ENCODE measurements at places on chromosomes 3 and 15.
A peak's percentile ranks its signal among the peaks of the same experiment; 100 is the strongest.

- no peak for DNase-seq
These were observed 58.5 kb downstream of the RPL22L1 start for GRCh38 chr3:170811515-170811914.

DNA sequence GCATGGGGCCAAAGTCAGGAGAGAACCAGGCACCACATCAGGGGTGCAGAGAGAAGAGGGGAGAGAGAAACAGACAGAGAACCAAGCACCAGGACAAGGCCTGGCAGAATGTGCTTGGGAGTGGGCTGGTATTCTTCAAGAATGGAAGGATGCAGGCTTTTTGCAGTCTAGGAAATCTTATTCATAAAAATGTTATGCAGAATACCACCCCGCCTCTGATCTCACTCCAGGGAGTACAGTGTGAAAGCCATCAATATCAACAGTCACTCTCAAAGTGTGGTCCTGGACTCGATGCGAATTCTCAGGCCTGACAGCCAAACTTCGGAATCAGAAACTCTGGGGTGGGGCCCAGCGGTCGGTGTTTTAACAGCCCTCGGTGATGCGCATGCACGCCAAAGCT, 16.9 kb downstream of the NTRK3 start:
- DNase-seq: no peak

- DNase-seq: no peak
These were observed 162.4 kb upstream of the GALNT15 start for GRCh38 chr3:16012086-16012485.

DNA sequence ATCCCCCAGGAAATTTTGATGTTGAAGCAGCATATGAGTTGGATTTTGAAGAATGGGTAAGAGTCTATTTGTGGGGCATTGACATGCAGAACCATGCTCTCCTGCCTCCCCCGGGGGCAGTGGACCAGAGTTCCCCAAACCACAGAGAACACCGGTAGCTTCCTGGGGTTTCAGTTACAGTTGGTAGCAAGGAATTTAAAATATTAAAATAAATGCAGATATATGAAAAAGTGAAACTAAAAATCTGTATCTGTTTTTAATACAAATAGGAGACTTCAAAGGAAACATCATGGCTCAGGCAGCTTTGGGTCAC, 37.4 kb downstream of the SLC9A9 start:
- DNase-seq: no peak

GRCh38 chr15:38699633-38700230, 135.1 kb upstream of the RASGRP1 start:
- peak; percentile 77 for DNase-seq

DNA sequence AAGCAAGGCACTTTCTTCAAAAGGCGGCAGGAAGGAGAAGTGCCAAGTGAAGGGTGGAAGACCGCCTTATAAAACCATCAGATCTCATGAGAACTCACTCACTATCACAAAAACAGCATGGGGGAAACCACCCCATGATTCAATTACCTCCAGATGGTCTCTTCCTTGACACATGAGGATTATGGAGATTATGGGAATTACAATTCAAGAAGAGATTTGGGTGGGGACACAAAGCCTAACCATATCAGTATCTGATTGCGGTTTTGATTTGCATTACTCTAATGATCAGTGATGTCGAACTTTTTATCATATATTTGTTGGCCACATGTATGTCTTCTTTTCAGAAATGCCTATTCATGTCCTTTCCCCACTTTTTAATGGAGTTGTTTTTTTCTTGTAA, 549.3 kb upstream of the IL12A start:
- no peak for DNase-seq

DNA sequence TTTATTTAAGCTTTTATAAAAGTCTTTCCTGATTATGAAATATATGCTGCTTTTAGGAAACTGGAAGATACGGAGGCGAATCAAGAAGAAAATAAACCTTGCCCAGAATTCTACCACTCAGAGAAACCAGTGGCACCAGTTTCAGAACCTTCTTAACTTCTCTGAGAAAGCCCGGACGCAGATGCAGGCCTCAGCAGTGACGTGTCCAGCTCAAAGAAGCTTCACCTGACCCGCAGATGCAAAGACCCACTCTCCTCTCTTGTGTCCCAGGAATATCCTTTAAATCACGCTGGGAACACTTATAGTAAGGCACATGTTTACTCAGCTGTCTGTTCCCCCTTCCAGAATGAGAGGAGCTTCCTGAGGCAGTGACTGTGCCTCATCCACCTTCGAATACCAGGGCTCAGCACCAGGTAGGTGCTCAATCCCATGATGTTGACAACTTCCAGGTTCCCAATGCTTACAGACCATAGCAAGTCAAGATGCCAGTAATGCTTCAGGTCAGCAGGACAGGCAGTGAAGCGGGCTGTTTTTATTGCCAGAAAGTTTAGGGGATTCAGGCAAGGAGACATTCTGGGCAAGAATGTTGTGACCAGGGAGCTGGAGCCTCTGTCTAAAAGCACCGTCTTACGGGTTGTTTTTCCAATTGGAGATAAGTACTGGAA, 39.9 kb upstream of the LDHAL6B start:
- DNase-seq: no peak

GRCh38 chr3:142165194-142165593, 15.8 kb upstream of the TFDP2 start:
- DNase-seq: no peak

All from islet precursor cell (in vitro differentiated cells).